Suppressor macrophage (primary cell): ENCODE measurements at places on chromosomes 4 and X.

DNA sequence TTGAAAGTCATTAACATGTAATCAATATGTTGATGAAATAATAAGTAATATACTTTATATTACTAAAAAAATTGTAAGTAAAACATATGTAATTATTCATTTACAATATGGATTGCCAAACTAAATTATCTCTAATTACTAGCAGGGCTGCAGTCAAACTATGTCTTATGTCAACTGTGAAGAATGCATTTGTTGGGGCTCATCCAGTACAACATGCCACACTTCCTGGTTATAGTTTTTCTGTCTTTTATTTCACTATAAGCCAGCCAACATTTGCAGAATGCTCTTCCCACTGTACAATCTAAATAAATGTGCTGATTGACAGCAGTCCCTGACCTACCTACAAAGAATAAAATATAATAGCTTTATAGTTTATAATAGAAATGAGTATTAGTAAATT, 975.4 kb upstream of the NDST4 start:
- DNase-seq = no peak

DNA sequence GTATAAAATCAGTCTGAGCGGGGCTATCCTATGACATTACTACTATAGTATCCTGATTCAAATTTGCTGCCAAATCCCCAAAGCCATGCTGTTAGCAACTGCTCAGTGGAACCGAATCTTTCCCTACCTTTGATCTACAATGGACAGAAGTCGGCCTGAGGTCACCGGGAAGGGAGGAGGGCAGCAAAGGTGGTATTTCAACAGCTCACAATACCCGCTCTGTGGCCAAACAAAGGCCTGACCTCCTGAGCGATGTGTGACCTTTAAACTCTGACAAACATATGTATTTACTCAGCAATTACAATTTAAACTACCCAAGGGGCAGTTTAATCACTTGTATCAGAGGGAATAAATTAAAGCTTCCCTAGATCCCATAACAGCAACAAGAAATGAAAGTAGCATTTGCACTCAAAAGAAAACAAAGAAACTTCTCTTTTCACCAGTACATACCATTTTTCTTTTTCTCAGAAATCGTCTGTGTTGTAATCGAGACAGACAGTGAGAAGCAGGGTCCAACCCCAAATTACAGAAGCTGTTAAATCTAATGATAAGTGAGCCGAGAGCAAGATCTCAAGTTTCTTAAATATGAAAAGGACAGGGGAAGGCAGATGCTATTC, 11.6 kb upstream of the TMEM128 start:
- DNase-seq = no peak

GRCh38 chrX:132433551-132433950, 55.3 kb downstream of the MBNL3 start:
- DNase-seq = no peak

- DNase-seq = no peak
These were observed 115.5 kb upstream of the FAM241A start for GRCh38 chr4:112029771-112030171.

DNA sequence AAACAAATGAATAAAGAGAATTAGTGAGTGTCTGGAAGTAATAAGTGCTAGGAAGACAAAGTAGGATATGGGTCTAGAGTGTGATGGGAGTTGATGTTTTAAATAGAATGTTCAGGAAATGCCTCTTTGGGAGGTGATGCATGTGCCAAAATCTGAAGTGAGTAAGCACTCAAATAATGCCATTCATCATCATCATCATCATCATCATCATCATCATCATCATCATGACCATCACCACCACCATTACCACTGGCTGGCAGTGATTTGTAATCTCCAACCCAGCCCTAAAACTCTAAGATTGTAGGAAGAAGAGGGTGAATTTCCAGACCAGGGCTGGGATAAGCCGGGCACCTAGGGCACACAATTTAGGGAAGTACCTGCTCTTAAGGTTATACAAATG, 9.7 kb upstream of the SOX3 start:
- no peak for DNase-seq

GRCh38 chrX:78455901-78456300, 128.5 kb upstream of the CYSLTR1 start:
- no peak for DNase-seq

DNA sequence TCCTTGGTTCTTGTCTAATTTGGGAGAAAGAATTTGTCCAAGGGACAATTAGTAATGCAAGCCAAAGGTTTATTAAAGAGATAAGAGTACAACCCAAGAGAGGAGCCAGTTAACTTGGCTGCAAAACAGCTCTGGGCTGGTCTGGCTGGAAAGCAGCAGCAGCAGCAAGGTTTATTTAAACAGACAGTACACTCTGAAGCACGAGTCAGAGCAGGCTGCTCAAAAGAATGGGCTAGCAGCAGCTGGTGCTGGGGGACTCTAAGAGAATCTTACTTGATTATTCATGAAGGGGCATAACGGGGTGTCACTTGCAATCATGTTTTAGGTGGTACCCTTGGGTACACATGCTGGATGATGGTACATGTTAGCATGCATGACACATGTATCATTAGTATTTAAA, 17.1 kb upstream of the CT47C1 start:
- no peak for DNase-seq

GRCh38 chr4:125541836-125542385, 227.2 kb downstream of the FAT4 start:
- DNase-seq = no peak

DNA sequence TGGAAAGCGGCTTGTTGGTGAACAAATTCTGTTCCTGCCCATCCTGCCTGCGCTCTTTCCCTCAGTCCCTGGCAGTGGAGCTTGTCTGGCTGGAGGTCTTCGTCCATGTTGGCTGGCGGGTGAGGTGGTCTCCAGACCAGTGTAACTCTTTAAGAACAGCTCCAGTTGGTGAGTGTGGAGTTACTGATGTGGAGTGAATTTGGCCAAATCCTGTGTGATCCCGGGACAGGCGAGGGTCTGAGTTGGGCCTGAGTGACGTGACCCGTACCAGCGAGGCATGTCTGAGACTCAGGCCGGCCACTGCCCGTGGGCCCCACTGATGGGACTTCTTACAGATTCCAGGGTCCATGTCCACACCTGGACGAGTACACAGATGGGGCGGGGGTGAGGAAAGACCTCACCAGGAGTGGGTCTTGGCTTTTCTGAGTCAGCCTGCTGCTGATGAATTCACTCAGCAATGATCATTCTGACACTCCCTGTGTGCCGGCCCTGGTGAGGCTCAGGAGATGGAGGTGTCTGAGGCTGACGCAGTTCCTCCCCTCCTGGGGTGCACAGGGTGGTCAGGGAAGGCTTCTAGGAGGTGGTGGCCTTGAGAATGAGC, 45.5 kb downstream of the PSAPL1 start:
- DNase-seq = no peak

DNA sequence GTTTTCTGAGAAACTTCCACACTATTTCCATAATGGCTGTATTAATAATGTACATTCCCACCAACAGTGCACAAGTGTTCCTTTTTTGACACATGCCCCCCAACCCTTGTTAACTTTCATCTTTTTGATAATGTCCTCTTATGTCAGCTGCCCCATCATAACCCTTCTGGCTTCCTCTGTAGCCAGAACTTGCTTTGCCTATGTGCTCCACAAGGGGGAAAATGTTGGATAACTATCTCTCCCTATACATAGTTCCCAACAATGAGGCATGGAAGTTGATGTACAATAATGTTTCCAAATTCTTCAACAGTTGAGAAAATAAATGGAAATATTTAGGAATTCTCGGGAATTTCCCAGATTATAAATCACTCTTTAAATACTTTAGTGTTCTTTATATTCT, 142.9 kb downstream of the ASB9 start:
- no peak for DNase-seq

DNA sequence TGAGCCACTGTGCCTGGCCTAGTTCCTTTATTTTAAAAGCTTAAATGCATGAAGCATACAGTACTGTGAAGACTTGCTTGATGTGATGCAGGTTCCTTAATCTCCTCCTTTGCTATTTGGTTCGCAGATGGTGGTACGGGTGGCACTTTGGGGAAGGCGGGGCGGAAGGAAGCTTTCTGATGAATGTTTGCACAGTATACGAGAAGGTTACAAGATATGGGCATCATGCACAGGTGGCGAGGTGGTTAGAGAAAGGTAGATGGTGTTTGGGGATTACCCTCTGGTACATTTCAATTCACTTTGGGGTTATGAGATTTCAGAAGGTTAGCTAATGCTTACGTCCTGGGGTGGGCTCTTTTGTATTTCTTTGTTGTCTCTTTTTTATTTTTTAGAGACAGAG, 17.2 kb downstream of the RHOH start:
- no peak for DNase-seq

DNA sequence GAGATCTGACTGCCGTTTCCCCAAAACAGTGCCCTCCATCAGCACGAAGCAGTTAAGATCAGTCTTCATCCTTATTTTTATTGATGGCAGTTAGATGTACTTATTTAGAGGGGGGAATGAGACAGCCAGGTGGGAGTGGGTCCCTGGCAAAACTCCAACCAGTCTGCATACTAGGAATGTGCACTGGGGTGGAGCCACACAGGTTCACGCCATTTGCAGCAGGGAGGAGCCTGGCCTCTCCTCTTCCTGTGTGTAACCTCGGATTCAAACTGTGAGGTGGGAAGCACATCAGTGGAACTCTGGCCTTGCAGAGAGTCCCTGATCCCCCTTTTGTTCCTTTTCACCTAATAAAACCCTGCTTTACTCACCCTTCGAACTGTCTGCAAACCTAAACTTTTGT, 987.7 kb upstream of the GRIA3 start:
- DNase-seq = no peak

DNA sequence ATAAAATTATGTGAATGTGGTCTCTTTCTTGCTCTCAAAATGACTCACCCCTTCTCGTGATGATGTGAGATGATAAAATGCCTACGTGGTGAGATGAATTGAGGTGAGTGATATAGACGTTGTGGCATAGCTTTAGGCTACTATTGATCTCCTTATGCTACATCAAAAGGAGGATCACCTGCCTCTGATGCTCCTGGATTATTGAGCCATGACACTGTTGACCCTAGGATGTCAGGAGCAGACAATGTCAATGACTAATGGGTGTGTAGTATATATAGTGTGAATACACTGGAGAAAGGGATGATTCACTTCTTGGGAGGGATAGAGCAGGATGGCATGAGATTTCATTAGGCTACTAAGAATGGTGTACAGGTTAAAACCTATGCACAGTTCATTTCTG, 210.7 kb upstream of the PRPS2 start:
- DNase-seq = no peak

- no peak for DNase-seq
These were observed 30.6 kb downstream of the USP46 start for GRCh38 chr4:52628543-52628942.

- DNase-seq = no peak
These were observed 8.7 kb upstream of the TIMM8A start for GRCh38 chrX:101357166-101357795.

DNA sequence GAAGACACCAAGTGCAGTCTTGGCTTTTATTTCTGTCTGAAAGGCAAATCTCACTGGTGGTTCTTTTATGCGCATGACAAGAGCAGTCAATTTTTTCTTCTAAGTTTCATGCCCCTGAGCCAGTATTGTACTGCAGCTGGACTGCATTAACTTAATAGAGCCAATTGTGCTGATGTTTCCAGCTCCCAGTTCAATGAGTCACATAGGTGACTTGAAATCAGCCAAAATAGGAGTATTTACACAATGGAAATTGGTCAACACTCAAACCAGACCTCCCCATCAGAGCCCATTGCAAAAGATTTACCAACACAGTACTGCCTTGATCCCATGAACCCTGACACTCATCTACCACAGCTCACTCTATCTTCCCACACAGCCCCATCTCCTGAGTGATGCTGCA, 100.3 kb upstream of the GUCY1A1 start:
- DNase-seq = no peak

DNA sequence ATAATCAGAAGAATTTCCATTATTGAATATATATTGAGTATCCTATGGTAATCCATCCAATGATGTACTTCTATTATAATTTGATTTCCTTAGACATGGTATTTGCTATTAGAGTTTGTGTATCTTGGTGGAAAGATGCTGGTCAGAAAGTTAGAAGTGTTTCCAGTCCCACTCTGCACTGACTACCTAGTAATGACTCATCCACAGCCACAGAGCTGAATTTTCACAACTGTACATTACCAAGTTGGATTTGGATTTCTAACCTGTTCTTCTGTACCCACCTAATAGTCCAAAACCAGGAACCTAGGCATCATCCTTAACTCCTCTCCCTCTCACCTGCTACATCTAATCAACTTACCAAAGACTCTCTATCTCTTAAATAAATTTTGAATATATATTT, 145.4 kb downstream of the REELD1 start:
- no peak for DNase-seq

DNA sequence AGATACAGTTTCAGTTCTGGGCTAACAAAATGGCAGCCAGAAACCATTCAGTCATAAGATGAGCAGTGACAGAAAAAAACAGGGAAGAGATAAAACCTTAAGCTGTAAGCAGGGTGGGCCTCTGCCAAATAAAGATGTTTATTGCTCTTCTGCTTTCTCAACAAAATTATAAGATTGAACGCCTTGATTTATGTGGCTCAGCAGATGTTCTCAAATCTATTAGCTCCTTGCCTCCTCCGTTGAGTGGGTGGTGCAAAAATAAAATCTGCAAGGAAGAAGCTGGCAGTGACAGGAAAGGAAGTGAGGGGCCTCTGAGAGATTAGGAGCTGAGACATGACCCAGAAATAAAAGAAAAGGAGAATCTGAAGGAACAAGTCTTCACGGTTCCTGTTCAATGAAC, 206.6 kb downstream of the PTTG2 start:
- DNase-seq = peak; percentile 41

- DNase-seq = no peak
These were observed 71.2 kb downstream of the BEND2 start for GRCh38 chrX:18149454-18149853.

DNA sequence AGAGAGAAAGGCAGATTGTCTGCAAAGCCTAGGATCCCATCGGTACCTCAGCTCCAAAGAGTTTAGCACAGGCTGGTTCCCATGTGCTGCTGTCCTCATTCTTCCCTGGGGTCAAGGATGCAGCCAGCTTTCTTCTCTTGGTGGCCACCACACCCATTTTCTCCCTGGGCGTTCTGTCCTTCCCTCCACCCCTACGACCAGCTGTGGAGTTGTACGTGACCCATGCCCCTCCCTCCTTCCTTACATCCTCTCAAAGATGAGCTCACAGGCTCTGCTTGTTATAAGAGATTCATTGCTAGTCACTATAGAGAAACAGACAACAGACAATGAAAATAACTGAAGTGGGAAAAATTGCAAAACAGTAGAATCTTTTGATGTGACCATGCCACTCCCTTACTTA, 74.0 kb upstream of the KLF3 start:
- DNase-seq = no peak
